NCI-H1436 (cell line): ENCODE measurements at places on chromosomes 6 and 20.

GRCh38 chr6:151154418-151154817 lies 85.3 kb upstream of the AKAP12 start:
- DNase-seq = no peak

GRCh38 chr20:35539756-35540212 lies 2.1 kb upstream of the ERGIC3 start:
- peak; percentile 94 for DNase-seq

DNA sequence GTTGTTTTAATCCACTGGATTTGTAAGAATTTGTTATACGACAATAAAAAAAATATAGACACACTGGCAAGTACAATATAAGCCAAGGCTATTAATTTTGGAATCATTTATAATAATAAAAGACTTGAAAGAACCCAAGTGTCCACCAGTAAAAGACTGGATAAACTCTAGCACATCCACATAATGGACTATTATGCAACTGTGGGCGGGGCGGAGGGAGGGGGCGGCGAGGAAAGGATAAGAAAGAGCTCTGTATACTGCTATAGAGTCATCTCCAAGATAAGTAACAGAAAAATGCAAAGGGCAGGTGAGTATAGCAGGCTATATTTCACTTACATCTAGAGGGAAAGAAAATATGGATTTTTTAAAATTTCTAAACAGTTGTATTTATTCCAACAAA lies 123.3 kb downstream of the TBC1D32 start:
- no peak for DNase-seq

GRCh38 chr20:7608250-7608649 lies 332.0 kb downstream of the HAO1 start:
- DNase-seq = no peak

- no peak for DNase-seq
Observed at GRCh38 chr6:168276576-168277273, 42.9 kb downstream of the DACT2 start.

GRCh38 chr20:43393052-43393451 lies 64.6 kb upstream of the SRSF6 start:
- DNase-seq = no peak

GRCh38 chr20:2387180-2387577 lies 6.5 kb downstream of the TGM6 start:
- no peak for DNase-seq

DNA sequence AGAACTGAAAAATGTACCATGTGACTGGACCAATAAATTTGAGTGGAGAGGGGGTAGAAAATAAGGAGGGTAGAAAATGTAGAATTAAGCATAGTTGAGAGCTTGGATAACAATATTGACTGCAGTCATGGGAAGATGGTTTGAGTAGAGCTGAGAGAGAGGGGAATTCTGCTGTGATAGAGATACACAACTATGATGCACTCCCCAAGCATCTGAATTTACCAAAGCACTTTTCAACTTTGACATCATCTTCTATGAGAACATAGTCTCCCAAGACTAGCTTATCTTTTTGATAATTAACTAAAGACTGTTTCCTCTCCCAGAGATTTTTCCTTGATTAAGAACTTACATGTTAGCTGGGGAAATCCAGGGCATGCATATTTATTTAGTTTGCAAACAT lies 103.1 kb downstream of the TNFRSF21 start:
- no peak for DNase-seq

GRCh38 chr20:64113444-64113775 lies 6.0 kb upstream of the NPBWR2 start:
- DNase-seq = no peak

DNA sequence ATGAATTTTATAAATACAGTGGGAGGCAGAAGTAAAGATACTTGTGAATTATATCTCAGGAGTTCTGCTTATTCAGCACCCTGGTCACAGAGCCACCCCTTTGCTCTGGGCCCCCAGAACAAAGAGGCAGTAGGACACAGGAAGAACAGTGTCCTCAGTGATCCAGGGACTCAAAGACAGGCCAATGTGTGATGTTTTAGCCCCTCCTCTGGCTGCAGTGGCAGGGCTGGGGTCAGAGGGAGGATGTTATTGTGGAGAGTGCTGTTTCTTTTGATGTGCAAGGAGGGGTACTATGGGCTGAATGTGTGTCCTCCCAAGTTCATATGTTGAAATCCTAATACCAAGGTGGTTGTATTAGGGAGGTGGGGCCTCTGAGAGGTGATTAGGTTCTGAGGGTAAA lies 74.1 kb upstream of the MAP3K7 start:
- DNase-seq = no peak

DNA sequence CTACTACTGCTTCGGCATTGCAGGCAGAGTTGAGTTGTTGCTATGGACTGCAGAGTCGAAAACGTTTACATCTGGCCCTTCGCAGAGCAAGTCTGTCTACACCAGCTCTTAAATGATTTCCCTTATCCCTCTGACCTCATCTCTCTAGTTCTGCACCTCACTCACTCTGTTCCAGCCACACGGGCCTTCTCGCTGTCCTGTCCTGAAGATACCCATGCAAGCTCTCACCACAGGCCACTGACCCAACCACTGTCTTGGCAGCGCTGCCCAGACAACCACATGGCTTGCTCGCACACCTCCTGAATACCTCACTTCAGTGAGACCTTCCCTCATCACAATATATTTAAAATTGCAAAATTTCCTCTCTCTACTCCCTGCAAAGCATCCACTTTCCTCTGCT lies 31.4 kb downstream of the B4GALT5 start:
- no peak for DNase-seq

- DNase-seq = no peak
Observed at GRCh38 chr20:829551-829950, 4.0 kb upstream of the FAM110A start.

GRCh38 chr20:64219202-64219601 lies 36.3 kb upstream of the PCMTD2 start:
- DNase-seq = no peak

- no peak for DNase-seq
Observed at GRCh38 chr6:161082215-161082614, 90.6 kb downstream of the MAP3K4 start.

GRCh38 chr6:148947621-148948444 lies 201.0 kb downstream of the UST start:
- DNase-seq = peak; percentile 20

GRCh38 chr20:13219327-13220193 lies 1.5 kb upstream of the ISM1 start:
- no peak for DNase-seq

- no peak for DNase-seq
Observed at GRCh38 chr6:17172836-17173470, 71.1 kb downstream of the STMND1 start.

DNA sequence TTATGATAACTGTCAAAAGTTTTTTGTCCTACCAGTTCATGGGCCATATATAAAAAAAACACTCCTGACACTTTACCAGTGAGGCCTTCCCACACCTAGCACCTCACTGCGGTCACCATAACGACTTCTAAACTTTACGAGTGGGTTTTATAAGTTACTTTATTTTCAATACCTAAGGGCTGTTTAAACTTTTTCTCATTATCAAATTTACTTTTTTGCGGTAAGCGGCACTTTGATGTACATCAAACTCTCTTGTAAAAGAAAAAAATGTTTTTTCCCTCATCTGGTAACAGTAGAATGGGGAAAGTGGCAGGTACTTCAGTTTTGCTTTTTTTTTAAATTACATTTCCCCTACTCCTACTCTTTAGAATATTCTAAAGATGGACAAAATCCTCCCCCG lies 36.2 kb downstream of the FYN start:
- DNase-seq = no peak

- DNase-seq = no peak
Observed at GRCh38 chr20:51462566-51463276, 79.8 kb downstream of the NFATC2 start.

DNA sequence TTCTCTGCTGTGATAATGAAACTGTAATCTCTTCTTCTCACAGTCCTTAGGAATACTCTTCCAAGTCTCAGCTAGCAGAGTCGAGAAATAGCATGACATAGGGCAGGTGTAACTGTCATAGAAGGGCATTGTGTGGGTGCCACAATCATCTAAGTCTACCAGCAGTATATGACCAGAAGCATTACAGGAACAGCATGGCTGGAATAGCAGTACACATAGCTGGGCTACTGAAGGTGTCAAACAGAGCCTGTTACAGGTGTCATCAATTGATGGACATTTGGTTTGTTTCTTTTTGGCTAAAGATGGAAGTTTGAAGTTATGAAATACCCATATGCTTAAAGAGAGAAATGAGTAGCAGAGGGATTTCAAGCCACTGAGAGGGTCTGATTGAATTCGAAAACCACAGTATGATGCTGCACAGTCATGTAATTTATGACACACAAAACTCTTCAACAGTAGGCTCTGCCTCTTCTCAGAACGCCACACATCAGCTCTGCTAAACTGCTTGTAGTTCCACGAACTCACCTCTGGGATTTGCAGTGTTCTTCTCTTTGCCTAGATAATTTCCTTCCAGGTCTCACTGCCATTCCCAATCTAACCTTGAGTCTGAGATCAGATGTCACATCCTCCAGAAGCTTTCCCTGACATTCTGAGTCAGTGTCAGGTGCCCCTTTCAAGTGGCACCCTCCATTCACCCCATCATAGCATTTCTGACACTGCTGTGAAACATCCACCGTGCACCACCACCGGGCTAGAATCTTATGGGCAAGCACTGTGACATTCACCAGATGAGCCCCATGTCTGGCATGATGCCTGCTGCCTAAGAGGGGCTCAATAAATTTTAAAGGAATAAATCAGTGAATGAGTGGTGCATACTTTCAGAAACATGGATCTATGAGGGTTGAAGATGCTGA lies 151.0 kb downstream of the ADAT2 start:
- no peak for DNase-seq

- DNase-seq = no peak
Observed at GRCh38 chr6:71252960-71253359, 35.7 kb upstream of the OGFRL1 start.

GRCh38 chr6:56595490-56596122 lies 47.1 kb downstream of the DST start:
- peak; percentile 41 for DNase-seq
